ENCODE measurements at places on chromosomes 6 and 20. TPM values are rescaled to one million over a fixed set of nuclear protein-coding genes. Genes with fewer than 3 reads are reported as not detected.

DNA sequence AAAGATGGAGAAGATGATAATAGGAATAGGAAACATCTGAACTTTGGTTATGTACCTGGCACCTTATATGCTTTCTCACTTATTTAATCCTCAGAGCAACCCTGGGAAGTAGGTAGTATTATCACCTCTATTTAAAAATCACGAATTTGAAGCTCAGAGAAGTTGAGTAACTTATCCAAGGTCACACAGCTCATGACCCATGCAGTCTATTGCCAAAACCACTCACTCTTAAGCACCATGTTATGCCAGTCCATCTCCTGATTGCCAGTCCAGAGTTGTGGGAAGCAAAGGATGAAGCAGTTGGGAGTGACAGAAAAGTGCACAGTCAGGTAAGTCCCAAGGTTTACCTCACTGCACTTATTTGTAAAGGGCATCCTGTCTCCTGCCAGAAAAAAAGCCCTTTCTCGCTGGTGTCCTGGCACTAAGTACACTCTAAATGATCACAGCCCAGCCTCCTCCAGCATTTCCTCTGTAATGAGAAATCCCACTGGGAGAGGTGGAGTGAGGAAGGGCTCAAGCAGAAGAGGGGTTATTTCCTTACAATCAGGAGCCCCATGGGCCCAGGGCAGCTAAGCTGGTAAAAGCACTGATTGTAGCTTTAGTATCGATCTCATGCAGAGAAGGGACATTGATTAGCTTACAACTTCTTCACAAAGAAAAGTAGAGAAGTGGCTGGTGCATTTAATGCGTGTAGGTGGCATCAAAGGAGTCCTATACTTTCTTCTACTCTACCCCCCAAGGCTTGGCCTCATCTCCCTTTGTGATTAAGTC, 21.3 kb upstream of the SCGN start:
- DNase-seq, result no peak
- no peaks in the 10 kb centered on the region for H3K36me3 ChIP-seq
- H3K4me1 ChIP-seq, result no peaks in the 10 kb centered on the region

Gene PDE7B
- total RNA-seq, result 17.4 TPM

DNA sequence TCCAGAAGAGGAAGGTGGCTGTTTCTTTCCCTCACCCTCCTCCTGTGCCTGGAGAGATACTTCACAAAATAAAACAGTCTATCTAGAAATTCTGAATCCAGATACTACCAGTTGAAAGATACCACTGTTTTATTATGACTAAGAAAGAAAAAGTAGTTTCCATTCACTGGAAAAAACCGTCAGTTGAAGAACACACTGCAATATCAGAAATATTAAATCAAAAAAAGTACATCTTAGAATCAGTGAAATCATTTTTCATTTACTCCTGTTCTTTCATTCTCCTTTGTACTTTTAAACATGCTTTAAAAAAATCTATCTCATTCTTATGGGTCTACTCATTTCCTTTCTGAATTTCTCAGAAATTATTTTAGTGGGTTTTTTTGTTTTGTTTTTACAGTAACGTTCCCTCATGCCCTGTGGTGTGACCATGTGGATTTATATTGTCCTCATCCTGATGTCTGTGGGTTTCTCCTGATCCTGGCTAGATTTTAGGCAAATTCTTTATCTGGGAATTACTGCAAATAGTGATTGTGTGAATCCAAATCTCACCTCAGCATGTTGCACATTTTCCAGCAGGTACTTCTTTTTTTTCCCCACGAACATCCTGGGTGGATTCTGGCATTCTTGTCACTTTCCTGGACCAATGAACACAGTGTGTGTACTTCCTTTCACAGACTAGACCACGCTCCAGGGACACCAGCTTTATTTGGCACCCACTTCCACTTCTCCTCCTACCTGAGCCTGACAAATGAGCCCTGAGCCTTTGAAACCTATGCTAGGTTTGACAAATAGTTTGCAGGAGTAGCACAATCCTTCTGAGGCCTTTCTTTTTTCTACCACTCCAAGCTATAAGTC, 114.0 kb upstream of the LAMP5 start:
- no peaks in the 10 kb centered on the region for H3K27me3 ChIP-seq
- no peak overlapping the region for H3K4me3 ChIP-seq
- H3K36me3 ChIP-seq, result peaks cover 33% of the 10 kb centered on the region

DNA sequence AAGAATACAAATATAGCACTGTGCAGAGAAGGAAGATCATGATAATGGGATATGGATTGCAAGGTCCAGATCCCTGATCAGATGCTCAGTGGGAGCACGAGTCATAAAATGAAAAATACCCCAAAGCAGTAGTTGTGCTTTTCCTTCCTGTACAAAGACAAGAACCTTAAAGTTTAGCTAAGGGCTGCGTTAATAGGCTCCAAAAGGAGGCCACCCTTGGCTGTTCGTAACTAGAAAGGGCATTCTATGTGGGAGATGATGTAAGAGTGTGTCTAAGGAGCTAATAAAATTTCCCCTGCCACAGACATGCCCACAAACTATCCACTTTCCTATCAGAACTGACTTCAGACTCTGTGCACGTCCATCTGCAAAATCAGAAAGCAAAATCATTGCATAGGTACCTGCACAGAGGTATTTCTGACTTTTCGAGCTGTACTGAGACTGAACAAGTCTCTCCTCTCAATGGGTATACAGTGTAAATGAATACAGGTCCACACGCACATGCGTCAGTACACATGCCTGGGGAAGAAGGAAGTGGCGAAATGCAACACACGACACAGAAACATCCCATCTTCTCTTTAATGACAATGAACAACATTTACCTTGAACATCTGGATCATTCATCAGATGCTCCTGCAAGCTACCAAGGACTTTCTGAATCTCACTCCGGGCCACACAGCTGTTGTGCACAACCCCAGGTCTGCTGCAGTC, 16.9 kb upstream of the ANKRD60 start:
- H3K4me3 ChIP-seq, result no peak overlapping the region
- H3K4me1 ChIP-seq, result no peaks in the 10 kb centered on the region
- no peaks in the 10 kb centered on the region for H3K27me3 ChIP-seq
- no peak overlapping the region for H3K27ac ChIP-seq
- DNase-seq, result no peak

Gene DEFB124
- not detected for total RNA-seq

DNA sequence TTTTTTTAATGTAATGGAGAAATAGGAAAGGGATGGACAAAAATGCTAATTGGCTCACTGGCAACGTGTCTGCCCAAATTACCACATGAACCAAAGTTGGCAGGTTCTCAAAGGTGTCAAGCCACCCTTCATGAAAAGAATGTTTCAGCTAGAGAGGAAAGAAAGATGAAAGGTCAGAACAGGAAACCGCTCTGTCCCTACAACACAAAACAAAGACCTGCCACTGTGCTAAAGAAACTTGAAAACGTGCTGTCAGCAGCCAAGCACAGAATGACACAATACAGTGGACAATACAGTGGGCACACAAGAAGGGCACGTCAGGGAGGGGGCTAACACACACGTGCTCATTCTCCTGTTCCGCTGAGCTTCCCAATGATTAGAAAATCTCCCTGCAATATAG, 4.9 kb downstream of the PREP start:
- no peak overlapping the region for H3K4me3 ChIP-seq
- no peaks in the 10 kb centered on the region for H3K36me3 ChIP-seq
- H3K27ac ChIP-seq, result no peak overlapping the region
- DNase-seq, result no peak
- H3K4me1 ChIP-seq, result no peaks in the 10 kb centered on the region

Gene DCBLD1
- total RNA-seq, result 10.5 TPM

GRCh38 chr20:14726591-14726990, 389.2 kb upstream of the FLRT3 start:
- H3K4me3 ChIP-seq, result no peak overlapping the region
- H3K27ac ChIP-seq, result no peak overlapping the region
- H3K36me3 ChIP-seq, result no peaks in the 10 kb centered on the region
- DNase-seq, result no peak
- H3K4me1 ChIP-seq, result no peaks in the 10 kb centered on the region
- H3K27me3 ChIP-seq, result no peaks in the 10 kb centered on the region

- no peaks in the 10 kb centered on the region for H3K27me3 ChIP-seq
- H3K4me3 ChIP-seq, result no peak overlapping the region
- no peaks in the 10 kb centered on the region for H3K4me1 ChIP-seq
- no peak for DNase-seq
- no peak overlapping the region for H3K27ac ChIP-seq
- no peaks in the 10 kb centered on the region for H3K36me3 ChIP-seq
Observed at GRCh38 chr6:101614774-101615173, 221.3 kb downstream of the GRIK2 start.

- no peak within 1 kb of the TSS for H3K27ac ChIP-seq
- H3K27me3 ChIP-seq, result no peaks in the 10 kb centered on the region
- no peaks in the 10 kb centered on the region for H3K4me1 ChIP-seq
- DNase-seq, result no peak
Observed at GRCh38 chr6:122995921-122996793, at the start of gene CLVS2. CLVS2 (plus strand) TSS chr6:122996235; CDS start chr6:122997778, 1,543 bp downstream.

Gene C6orf52
- total RNA-seq, result not detected

Gene COX4I2
- 1.6 TPM for total RNA-seq

DNA sequence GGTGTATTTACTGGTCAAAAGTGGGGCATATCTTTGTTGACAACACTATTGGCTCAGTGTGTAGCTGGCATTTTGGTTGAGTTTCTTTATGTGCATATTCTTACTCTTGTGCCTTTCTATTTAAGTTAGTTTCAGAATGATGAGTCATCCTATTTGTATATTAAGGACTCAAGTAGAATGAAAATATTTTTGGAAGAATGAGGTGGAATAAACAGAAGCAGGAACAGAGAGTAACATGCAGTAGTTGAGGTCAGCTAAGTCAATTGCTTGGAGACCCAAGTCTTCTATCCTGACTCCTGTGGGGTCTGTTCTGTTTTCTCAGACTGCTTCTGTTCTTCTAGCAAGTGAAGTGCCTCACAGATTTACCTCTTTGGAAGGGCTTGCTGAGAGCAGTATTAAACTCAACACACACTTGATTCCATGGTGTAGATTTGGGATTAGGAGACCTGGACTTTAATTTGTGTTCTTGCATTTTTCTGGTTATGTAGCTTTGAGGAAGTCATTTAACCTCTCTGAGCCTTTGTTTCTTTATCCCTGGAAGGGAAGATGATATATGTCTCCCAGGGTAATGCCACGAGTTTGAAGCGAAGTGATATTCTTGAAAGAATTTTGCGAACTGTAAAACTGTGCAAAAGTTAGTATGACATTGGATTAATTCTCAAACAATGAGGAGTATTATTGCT, 324.3 kb downstream of the QKI start:
- no peaks in the 10 kb centered on the region for H3K27me3 ChIP-seq
- no peak for DNase-seq
- H3K27ac ChIP-seq, result no peak overlapping the region
- peaks cover 8% of the 10 kb centered on the region for H3K4me1 ChIP-seq
- H3K36me3 ChIP-seq, result no peaks in the 10 kb centered on the region

DNA sequence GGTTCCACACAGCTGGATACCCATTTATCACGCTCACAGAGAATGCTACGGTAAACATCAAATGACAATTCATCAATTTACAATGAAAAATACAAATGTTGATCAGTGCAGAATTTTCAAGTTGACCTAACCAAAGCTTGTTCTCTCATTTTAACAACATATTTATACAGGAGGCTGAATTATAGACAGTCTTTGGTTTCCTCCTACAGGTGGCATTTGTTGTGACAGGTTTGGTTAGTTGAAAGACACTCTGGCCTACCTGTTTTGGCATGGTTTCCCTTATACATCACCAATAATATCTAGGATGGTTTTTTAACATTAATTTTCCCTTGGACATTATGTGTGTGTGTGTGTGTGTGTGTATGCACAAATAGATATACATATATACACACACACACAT, 642.5 kb upstream of the MMS22L start:
- no peaks in the 10 kb centered on the region for H3K36me3 ChIP-seq
- no peaks in the 10 kb centered on the region for H3K27me3 ChIP-seq
- no peak overlapping the region for H3K27ac ChIP-seq
- no peak for DNase-seq

Gene TNXB
- 273 TPM for total RNA-seq

DNA sequence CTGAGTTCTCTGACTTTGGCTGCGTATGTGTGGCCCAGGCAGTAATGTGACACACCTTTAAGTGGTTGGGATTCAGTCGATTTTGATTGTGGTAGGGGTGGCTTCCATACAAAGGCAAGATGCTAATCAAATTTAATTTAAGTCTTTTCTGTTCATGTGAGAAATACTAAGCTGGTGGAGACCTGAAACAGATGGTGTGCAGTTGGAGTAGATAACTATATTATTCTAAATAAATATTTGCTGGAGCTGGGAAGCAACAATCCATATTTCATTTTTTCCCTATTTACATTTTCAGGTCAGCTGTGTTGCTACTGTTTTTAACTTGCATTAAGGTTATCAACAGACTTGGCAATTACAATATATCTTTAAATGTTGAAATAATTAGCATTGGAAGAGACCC, 67.4 kb upstream of the C20orf144 start:
- no peaks in the 10 kb centered on the region for H3K27me3 ChIP-seq
- no peaks in the 10 kb centered on the region for H3K4me1 ChIP-seq
- H3K27ac ChIP-seq, result no peak overlapping the region
- H3K36me3 ChIP-seq, result no peaks in the 10 kb centered on the region

DNA sequence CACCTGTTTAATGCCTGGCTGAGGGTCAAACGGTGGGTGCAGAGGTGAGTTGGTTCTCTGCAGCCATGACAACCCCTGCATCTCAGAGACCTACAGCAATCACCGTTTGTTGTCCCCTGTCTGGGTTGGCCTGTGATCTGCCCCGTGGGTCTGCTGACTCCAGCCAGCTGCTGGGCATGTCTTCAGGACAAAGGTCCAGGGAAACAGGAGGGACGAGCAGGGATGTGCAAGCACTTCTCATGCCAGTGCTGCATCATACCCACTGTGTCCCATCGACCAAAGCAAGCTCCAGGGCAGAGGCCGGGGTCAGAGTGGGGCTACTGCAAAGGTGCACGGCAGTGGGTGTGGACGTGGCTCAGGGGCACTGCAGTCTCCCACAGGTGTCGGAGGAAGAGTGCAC, 150.2 kb downstream of the PHACTR3 start:
- DNase-seq, result no peak
- peaks cover 61% of the 10 kb centered on the region for H3K27me3 ChIP-seq
- H3K4me3 ChIP-seq, result no peak overlapping the region

DNA sequence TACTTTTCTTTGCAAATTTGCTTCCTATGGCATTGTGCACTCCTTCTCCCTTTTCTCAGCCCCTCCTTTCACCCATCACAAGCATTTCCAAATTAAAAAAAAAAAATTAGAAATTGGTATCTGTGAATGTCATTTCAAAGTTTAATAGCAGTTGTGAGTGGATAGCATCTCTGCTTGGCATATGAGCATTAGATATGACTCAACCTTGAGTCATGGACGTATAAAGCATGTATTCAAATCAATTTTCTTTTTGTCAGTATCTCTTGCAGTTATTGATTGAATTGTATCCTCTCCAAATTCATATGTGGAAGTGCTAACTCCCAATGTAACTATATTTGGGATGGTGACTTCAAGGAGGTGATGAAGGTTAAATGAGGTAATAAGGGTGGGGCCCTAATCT, 60.1 kb upstream of the MAP3K7 start:
- no peak overlapping the region for H3K4me3 ChIP-seq
- no peaks in the 10 kb centered on the region for H3K4me1 ChIP-seq
- H3K27me3 ChIP-seq, result no peaks in the 10 kb centered on the region
- DNase-seq, result no peak
- H3K36me3 ChIP-seq, result no peaks in the 10 kb centered on the region

All from tibial nerve (tissue), 4 donors.